Activated naive CD4-positive, alpha-beta T cell treated with anti-CD3 and anti-CD28 coated beads, Interleukin-2, amount 50 U/mL, for 16 hours (primary cell): ENCODE measurements at places on chromosomes 16 and 17.

DNA sequence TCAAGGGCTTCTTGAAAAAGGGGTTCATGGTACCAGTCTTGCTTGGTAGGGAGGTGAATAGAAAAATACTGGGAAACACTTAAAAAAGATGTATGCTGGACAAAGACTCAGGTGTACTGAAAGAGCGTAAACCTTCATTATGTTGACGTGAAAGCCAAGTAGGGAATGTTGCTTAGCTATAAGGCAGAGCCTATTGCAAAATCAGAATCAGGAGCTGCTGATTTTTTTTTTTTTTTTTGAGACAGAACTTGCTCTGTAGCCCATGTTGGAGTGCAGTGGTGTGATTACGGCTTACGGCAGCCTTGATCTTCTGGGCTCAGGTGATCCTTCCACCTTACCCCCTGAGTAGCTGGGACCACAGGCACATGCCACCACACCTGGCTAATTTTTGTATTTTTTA, 3.9 kb downstream of the TMEM94 start:
- no peak for DNase-seq

- DNase-seq = no peak
Measured at GRCh38 chr17:41629826-41630670, 5.7 kb upstream of the KRT17 start.

DNA sequence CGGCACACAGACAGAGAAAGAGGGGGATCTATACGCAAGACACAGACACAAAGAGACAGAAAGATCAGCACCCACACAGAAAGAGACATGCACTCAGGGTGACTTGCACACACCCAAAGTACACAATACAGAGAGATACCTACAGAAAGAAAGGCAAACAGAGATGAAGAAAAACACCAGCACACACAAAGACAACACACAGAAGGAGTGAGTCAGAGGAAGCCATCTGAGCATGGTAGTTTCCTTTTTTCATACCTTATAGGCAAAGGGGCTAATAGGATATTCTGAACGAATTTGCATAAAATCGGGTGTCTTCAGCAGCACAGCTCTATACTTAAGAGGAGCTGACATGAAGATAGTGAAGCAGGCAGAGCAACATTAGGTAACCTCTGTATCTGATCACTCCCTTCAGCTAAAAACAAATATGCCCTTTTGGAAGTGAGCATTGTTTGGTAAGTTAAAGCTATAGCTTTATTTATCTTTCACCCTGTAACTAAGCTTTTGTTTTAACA, 198.6 kb downstream of the AATF start:
- DNase-seq = no peak

DNA sequence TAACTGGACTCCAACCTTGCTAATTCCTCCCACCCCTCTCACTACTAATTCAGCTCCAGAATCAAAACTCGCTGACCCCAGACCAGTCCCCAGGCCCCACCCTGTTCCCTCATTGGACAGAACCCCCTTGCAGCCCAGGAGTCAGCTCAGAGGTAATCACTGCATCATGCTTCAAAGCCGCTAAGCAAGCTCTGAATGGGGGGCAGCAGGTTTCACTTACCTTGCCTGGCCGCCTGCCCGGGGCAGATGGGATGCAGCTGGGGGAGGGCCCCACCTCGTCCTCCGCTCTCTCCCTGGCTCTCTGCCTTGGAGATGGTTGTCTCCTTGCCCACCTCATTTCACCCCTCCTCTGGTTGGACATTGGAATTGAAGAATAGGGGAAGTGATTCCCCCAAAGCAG, 4.8 kb upstream of the NGFR start:
- no peak for DNase-seq

DNA sequence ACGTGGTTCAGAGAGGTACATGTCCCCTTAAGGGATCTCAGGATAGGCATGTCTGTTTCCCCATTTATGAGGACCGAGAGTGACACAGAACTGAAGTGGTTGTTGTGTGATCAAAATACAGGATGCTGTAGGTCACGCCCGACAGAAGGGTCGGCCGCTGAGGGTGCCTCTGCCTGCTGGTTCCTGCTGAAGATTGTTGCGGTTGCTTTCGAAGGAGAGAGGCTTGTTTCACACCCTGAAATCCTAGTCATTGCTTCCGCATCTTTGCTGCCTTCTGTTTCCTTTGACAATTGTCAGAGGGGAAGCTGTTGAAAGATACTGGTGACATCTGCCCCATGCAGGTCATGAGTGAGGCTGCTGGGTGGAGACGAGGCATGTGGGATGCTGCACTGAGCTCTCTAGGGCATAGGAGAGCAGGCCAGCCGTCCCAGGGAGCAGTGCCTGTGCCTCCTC, 3.8 kb upstream of the NAT9 start:
- DNase-seq = peak; percentile 55

GRCh38 chr16:22348291-22348690, 26.1 kb downstream of the CDR2 start:
- no peak for DNase-seq

GRCh38 chr16:59067205-59067604, 333.1 kb upstream of the GOT2 start:
- no peak for DNase-seq

- DNase-seq = no peak
Measured at GRCh38 chr16:57178793-57179212, 7.0 kb downstream of the PSME3IP1 start.

- no peak for DNase-seq
Measured at GRCh38 chr17:49018748-49019147, 21.6 kb downstream of the IGF2BP1 start.

DNA sequence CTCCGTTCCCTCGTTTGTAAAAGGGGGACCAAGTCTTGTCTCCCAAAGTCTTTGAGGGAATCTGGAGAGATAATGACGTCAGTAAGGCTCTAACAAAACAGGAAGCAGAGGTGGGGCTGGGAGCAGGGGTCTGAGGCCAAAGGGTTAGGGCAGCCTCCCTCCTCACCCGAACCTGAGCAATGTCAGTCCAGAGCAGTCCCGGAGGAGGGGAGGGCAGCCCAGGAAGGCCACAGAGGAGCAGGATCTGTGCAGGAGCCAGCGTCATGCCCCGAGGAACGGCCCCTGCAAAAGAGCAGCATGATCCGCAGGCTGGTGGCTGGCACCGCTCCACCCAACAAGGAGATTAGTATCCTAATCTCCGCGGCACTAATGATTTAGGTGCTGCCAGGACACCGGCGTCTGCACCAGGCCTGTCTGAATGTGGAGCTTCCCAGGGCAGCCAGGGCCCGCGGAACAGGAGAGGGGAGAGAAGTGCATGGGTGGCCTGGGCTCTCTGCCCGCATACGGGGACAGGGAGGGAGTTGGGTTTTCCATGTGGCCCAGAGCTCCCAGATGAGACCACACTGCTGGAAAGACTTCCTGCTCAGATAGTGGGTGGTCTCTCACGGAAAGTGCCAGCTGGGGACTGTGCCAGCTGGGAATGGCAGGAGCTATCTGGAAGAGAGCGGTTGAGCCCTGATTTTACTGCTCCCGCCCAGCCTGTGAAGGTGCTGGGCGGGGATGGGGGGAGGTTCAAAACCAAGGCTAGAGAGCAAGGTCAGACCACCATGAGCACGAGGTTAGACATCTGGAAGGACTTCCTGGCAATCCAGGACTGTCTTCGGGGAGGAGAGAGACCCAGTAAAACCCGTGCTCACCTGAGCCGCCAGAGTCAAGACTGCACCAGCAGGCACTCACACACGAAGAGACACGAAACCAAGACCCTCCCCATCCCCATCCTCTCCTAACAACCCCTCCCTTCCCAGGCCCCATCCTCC, 11.0 kb upstream of the KRT17 start:
- no peak for DNase-seq

DNA sequence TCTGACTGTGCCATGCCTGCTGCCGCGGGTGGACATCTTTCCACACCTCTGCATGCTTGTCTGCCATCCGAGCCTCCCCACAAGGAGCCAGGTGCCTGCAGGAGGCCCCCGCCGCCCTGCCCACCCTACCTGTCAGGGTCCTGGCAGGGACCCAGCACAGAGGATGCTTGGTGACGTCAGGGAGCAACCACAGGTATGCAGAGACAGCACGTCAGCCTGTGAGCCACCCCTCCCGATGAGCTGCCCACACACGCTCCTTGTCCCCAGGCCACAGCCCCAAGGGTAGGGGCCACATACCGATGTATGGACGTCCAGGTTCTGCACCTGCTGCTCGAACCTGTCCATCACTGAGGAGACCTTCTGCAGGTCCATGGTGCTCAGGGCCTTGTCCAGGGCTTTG, 10.6 kb downstream of the CHMP1A start:
- no peak for DNase-seq

DNA sequence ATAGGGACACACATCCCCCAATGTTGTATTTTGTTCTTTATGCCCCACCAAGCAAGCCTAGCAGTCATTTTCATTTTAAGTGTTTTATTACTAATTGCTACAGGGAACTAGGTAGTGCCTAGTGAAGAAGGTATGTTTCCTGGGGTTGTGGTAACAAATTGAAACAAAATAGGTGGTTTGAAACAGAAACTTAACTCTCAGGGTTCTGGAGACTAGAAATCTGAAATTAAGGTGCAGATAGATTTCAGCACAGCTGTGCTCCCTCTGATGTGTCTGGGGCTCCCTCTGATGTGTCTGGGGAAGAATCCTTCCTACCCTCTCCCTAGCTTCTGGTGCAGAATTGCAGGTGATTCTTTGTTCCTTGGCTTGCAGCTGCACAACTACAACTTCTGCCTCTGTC, 390.1 kb downstream of the ZFHX3 start:
- no peak for DNase-seq

DNA sequence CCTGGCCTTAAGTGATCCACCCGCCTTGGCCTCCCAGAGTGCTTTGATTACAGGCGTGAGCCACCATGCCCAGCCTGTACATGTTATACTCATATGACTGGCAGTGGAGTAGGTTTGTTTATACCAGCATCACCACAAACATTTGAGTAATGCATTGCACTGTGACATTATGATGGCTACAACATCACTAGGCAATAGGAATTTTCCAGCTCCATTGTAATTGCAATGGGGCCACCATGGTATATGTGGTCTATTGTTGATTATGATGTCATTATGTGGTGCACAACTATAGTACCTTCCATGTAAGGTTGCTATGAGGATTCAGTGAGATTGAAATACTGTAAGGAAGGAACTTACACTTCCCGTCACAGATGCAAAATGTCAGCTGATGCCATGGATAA, 168.9 kb downstream of the COPRS start:
- DNase-seq = no peak

DNA sequence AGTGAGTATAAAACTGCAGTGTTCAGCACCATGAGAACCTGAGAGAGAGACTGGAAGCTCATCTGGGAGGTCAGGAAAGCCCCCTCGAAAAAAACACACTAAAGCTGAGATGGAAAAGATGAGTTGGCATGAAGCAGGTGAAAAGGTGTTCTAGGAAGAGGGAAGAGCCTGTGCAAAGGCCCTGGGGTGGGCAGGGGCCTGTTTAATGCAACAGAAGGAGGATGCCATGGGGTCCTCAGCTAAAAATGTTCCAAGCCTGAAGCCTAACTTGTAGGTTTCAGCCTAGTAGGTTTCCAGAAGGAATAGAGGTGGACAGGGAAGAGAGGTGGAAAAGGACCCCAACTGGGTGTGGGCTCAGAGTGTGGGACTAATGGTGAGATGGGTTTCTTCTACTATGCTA, 242.3 kb upstream of the ZFHX3 start:
- no peak for DNase-seq

- DNase-seq = no peak
Measured at GRCh38 chr16:57190136-57190535, 4.0 kb downstream of the RSPRY1 start.

DNA sequence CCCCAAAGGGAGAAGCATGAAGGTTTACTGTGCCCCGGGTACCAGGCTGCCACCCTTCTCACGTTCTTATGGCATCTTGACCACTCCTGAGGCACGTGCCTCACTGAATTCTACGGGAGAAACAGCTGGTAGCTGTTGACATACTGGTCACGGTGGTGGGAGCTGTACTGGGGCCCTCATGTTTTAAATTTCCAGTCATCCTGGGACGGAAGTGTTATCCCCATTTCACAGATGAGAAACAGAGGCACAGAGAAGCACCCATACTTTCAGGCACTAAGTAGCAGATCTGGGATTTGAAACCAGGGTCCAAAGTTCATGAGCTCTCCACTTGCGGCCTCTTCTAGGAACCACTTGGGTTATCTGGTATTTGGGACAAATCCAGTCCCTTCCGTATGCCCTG, 26.3 kb upstream of the DOC2B start:
- DNase-seq = peak; percentile 0

- DNase-seq = no peak
Measured at GRCh38 chr17:10652984-10653659, 4.0 kb downstream of the MYH3 start.

DNA sequence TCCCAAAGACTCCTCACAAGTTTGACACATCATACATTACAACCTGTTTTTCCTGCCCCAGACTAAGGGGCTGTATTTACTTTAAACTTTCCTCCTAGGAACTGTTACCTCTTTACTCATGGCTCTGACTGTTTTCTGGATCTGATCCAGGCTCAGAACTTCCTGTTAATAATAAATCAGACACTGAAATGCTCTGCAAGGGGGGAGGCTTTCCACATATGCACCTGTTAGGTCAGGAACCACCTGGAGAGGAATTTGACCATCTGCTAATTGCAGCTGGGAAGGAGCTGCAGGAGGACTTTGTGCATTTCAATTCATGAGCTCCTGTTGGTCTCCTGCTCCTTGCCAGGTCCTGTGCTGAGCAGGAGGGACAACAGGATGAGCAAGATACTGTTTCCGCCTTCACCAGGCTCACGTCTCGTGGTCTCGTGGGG, 476.9 kb upstream of the CDH5 start:
- DNase-seq = no peak

DNA sequence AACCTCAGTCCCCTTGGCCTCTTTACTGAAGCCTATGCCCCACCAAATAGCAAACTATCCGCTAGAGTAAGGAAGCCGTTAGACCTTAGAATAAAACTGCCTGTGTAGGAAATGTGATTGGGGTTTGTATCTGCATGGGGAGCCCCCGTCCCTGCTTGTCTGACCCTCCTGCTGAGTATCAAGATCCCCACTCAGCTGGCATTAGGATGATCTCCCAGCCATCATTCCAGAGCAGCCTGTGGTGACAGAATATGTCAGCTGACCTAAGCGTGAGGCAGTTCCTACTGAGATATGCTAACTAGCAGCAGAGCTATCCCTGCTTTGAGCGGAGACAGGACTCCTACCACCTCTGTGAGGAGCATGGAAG, 645 bp upstream of the GFOD2 start:
- DNase-seq = no peak

GRCh38 chr17:71232801-71233559, 887.8 kb upstream of the SOX9 start:
- no peak for DNase-seq

DNA sequence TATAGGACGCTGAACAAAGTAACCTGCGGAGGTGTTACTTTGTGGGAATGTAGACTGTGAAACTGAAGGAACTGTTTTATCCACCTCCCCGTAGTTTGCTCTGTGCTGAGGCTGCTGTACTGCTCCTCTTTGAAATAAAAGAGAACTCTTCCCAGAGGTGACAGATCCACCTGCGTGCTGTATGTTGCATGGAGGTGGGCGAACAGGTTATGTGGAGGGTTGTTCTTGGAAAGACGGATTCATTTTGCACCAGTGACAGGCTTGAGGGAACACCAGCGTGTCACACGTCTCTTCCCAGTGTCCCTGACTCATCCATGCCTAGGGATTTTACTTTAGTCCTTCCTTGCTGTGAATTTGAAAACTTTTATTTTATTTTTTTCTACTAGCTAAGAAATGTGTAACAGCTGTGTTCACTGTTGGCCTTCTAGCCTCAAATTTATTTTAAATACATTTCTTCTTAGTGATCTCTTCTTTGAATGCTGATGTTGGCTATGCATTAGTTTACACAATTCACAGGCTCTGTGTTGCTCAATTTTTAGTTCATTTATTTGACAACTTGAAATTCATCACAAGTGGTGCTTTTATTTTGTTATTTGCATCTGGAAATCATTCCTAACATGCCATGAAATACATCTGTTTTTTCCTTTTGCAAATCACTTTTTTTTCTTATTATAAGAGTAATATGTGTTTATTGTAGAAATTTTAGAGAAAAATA, 512.4 kb downstream of the CDH13 start:
- no peak for DNase-seq
